ENCODE measurements at places on chromosomes 6 and 20.

DNA sequence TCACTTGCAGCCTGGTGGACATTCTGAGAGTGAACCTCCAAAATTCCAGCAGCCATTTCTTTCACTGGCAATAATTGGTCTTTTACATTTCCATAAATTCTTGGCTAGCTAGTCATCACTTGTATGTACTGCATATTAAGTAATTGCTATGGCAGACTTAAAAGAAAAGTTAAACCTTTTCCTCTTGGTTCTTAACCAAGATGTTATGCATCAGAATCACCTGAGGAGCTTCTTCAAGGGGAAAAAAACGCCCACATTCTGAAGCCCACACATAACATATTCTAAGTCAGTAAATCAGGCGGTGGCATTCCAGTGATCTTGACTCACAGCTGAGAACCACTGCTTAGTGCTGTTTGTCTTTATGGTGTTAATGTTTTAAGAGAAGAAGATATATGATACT is 37.0 kb downstream of the CDC40 start:
- DNase-seq, result no peak

DNA sequence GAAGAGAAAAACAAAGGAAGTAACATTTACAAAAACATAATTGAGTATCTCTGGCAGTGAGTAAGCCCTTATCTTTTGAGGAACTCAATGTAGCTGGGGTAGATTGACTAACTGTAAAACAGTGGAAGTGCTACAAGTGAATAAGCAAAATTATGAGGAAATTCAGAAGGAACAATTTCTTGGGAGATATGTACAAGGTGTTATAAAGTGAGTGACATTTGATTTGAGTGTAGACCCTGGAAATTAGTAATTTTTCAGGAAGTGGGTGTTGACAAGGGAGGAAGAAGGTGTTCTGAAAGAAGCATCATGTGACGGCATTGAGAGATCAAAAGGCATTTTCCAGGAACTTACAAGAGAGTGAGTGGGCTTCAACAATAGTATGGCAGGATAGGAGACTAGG is 22.2 kb downstream of the XRN2 start:
- no peak for DNase-seq

DNA sequence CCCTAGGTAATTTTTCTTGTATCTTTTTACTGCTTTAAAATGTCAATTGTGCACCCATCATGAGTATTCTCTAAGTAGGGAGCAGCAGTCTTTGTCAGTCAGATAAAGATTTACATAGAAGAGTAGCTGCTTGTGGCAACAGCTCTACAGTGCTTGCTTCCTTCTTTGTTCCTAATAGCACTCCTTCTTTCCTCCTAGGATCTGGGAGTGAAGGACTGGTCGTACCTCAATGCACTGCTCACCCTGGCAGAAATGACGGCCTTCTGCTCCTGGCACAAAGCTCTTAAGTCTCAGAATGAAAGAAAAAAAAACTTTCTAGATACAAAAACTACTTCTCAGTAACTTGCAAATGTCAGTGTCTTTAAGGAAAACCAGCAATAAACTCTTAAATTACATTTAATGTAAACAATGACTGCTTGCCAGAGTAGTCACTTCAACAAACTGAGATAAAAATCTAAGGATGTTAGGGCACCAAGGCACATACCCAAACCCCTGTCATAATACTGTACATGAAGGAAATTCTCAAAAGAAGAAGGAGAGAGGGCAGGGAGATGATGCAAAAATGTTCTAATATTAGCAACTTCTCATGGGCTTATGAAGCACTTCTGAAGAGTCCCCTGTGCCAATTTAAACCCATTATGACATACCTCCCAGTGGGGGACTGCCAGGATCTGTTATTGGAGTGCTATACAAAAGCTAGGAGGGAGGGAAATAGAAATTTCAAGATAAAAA is 34.0 kb downstream of the NCOA6 start:
- DNase-seq, result no peak

- no peak for DNase-seq
These were observed 72.0 kb downstream of the ANKS1A start for GRCh38 chr6:34961082-34961481.

- no peak for DNase-seq
These were observed 63.2 kb downstream of the OLIG3 start for GRCh38 chr6:137430954-137431353.

- no peak for DNase-seq
These were observed 252.0 kb upstream of the FLRT3 start for GRCh38 chr20:14589383-14589782.

GRCh38 chr6:148866657-148867268 is 119.9 kb downstream of the UST start:
- DNase-seq, result no peak

DNA sequence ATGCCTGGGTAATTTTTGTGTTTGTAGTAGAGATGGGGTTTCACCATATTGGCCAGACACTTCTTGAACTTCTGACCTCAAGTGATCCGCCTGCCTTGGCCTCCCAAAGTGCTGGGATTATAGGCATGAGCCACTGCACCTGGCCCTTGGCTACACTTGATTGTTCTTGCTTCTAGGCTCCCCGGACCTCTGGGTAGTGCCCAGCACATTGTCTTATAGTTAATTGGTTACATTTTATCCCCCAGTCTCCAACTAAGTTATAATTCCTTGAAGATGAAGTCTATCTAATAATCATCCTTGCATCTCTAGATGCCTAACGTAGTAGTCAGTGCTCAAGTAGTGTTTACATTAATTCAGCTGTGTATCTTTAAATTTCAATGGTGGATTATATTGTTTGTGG is 11.8 kb downstream of the SMPDL3A start:
- DNase-seq, result no peak

- no peak for DNase-seq
These were observed 142.2 kb downstream of the MOXD1 start for GRCh38 chr6:132259070-132259469.
